ENCODE measurements at places on chromosomes 6 and 20.

- no peak for DNase-seq
Observed at GRCh38 chr6:151239603-151240035, at the start of gene AKAP12. Gene AKAP12 (plus strand): TSS chr6:151239967. CDS start chr6:151240563, 596 bp downstream.

- DNase-seq = no peak
Observed at GRCh38 chr6:150734235-150734634, 131.3 kb upstream of the MTHFD1L start.

- DNase-seq = no peak
Observed at GRCh38 chr6:108748959-108749358, 99.3 kb upstream of the ARMC2 start.

GRCh38 chr20:49685161-49685601 lies 28.5 kb downstream of the B4GALT5 start:
- no peak for DNase-seq

DNA sequence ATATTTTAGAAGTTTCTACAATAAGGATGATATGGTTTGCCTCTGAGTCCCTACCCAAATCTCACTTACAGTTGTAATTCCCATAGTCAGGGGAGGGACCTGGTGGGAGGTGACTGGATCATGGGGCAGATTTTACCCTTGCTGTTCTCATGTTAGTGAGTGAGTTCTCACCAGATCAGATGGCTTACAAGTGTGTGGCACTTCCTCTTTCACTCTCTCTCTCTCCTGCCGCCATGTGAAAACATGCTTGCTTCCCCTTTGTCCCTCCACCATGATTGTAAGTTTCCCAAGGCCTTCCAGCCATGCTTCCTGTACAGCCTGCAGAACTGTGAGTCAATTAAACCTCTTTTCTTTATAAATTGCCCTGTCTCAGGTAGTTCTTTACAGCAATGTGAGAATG lies 527.5 kb upstream of the ID4 start:
- DNase-seq = no peak

GRCh38 chr6:129552413-129552812 lies 157.6 kb downstream of the ARHGAP18 start:
- DNase-seq = no peak

DNA sequence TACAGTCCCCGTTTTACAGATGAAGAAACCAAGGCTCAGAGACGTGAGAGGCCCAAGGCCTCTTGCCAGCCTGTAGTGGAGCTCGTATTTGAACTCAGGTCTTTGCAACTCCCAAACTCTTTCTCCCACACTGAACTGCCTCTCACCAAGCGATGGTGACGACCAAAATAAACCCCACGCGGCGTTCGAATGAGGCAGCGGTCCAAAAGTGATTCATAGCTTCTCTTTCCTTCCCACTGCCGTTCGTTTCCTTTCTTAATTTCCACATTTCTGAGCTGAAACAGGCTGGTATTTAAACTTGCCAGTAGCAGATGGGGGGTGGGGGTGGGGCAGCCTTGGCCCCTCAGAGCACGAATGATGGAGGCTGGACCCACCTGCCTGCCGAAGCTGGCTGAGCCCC lies 252.9 kb upstream of the KCNG1 start:
- no peak for DNase-seq

GRCh38 chr6:11814106-11814505 lies 35.5 kb upstream of the ADTRP start:
- DNase-seq = no peak

GRCh38 chr20:60295214-60295613 lies 337.0 kb downstream of the CDH26 start:
- DNase-seq = no peak

GRCh38 chr6:14804001-14804784 lies 441.7 kb upstream of the JARID2 start:
- DNase-seq = no peak

- DNase-seq = no peak
Observed at GRCh38 chr6:146289816-146290588, 253.6 kb upstream of the RAB32 start.

DNA sequence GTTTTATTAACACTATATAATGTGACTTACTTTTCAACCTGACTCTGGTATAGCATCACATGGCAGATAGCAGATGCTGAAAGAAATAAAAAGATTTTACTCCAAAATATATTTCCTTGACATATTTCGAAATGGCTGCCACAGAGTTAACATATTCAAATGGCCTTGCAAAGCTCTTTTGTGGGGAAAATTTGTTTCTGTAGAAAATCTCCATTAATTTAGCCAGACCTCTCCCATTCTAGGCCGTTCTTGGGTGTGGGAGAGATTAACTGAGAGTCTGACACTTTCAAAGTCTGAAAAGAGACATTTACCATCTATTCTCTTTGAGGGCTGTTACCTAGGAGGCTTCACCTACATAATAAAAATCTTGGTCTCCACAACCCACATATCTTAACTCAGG lies 217.2 kb downstream of the OTOR start:
- no peak for DNase-seq

- DNase-seq = no peak
Observed at GRCh38 chr6:11434565-11435326, 102.8 kb upstream of the TMEM170B start.

- no peak for DNase-seq
Observed at GRCh38 chr20:22582386-22582963, 1.9 kb downstream of the FOXA2 start.

GRCh38 chr6:5199702-5200101 lies 61.0 kb downstream of the LYRM4 start:
- DNase-seq = no peak

GRCh38 chr6:155493694-155494143 lies 38.1 kb upstream of the NOX3 start:
- no peak for DNase-seq

DNA sequence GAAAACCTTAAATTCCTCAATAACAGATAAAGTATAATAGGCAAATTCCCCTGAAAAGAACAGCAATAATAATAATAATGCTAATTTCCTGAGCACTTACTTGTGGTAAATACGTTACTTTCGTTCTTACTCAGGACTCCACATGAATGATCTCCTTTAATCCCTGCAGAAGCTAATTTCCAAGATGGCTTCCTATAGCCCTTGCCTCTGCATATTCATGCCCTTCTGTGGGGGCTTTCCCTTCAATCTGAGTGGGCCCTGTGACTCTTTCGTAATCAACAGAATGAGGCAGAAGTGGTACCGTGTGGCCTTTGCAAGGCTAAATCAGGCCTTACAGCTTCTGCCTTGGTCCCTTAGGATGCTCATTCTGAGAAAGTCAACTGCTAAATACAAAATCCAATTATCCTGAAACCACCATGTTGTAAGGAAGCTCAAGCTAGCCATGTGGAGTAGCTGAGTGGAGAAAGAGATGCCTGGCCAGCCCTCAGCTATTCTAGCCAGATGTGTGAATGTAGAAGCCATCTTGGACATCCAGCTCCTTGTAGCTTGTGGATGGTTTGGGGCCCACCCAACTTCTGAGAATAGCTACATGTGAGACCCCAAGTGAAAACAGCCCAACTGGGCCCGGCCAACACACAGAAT lies 50.5 kb downstream of the MCUR1 start:
- DNase-seq = no peak

- DNase-seq = no peak
Observed at GRCh38 chr20:44970243-44970757, 4.0 kb downstream of the STK4 start.

DNA sequence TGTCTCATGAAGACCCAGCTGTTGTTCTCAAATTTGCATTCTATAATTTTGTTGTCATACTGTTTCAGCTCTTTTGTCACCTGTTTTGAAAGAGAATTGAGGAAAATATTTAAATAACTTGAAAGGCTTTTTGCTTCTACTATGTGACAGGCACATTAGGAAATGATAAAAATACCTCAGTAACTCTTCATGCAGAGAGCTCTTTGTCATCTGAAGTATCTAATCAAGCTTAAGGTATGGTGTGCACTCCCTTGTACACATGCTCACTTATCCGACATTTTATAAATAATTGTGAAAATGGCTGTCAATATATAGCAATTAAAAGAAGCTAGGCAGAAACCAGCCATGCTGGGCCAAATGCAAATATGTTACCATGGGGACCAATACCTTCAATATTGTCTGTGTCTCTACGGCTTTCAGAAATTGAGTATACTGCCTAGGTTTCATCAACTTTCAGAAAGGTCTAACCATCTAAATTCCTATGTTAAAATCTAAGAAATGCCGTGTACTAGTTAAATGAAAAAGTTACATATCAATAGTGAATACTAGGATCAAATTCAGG lies 349.0 kb downstream of the RNGTT start:
- no peak for DNase-seq

GRCh38 chr20:59575653-59576052 lies 28.7 kb upstream of the PHACTR3 start:
- DNase-seq = no peak

DNA sequence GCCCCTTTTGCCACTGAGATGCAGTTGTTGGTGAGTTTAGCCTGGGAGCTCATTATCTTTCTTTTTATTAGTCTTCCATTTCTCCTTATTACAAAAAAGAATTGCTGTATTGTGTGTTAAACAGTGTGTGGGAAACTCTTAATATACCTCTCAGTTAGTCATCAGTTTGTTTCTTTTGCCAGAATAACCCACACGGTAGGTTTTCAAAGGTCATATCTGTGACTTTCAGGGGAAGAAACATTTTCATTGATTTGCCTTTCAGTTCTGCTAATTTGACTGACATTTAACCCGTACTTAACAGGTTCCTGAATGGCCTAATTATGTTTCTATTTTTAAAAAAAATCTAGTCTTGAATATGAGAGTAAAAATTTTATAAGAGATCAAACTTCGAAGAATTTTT lies 145.3 kb downstream of the KHDC1L start:
- DNase-seq = no peak
